Stimulated activated CD4-positive, alpha-beta T cell treated with anti-CD3 and anti-CD28 coated beads, TNF-alpha, amount 100 ng/mL, for 48 hours (primary cell): ENCODE measurements at places on chromosomes 7 and 10.

- DNase-seq, result no peak
These were observed 70.1 kb upstream of the CABCOCO1 start for GRCh38 chr10:61592581-61592980.

GRCh38 chr10:34504534-34504933, 310.6 kb downstream of the PARD3 start:
- no peak for DNase-seq

DNA sequence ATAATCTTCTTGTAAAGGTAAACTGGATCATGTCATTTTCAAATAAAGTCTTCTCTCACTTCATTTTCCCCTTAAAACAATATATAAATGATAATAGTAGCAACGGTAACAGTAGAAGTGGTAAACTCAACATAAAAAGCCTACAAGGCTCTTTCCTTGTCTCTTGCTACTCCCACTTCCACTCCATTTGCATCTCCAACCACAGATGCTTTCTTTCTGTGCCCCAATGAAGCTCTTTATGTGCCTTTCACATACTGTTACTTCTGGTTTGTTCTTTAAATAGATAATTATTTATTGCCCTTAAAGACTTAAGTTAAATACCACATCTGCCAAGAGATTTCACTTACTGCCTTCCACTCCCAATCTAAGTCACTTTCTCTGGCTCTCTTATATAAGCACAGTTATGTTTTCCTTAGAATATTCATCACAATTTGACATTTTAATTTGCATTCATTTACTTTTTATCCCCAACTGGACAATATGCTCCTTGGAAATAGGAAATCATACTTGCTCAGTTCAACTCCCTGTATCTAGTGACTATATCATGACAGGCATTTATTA, 149.9 kb downstream of the CRPPA start:
- DNase-seq, result no peak

DNA sequence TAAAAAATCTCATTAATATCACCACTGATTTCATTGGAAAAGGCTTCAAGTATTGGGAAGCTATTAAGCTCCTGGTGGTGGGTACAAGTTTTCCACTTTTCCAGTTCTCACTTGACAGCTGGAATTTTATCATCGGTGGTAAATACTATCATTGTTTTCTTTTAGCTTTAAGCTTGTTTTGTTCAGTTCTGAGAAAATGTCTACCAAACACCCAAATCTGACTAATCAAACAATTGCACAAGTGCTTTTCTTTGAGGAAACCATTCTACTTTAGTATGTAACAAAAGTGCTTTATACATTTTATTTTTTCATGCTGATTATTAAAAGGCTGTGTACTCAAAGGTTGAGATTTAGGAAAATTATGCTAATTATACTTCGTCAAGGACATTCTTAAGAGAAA, 7.9 kb downstream of the PRPF18 start:
- no peak for DNase-seq

GRCh38 chr7:118184565-118184940, 589 bp downstream of the LSM8 start:
- DNase-seq, result no peak

DNA sequence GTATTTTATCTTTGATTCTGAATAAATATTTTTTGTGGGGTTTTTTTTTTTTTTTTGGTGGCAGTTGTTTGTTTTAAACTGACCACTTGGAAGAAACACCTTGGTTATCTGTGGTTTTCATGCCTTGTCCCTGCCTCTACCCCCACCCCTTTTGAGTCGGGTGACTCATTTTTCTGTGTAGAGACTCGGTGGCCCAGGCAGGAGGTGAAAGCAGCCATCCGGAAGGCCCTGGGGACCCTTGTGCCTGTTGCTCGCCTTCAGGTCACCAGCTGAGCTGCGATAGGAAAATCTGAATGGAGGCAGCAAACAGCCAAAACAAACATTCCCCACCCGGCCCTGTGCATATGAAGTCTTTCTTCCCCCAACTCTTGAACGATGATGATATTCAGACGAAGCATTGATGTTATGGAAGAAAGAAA, 22.8 kb downstream of the CYP17A1 start:
- DNase-seq, result no peak

- no peak for DNase-seq
These were observed 7.3 kb downstream of the RHEB start for GRCh38 chr7:151512353-151512752.

DNA sequence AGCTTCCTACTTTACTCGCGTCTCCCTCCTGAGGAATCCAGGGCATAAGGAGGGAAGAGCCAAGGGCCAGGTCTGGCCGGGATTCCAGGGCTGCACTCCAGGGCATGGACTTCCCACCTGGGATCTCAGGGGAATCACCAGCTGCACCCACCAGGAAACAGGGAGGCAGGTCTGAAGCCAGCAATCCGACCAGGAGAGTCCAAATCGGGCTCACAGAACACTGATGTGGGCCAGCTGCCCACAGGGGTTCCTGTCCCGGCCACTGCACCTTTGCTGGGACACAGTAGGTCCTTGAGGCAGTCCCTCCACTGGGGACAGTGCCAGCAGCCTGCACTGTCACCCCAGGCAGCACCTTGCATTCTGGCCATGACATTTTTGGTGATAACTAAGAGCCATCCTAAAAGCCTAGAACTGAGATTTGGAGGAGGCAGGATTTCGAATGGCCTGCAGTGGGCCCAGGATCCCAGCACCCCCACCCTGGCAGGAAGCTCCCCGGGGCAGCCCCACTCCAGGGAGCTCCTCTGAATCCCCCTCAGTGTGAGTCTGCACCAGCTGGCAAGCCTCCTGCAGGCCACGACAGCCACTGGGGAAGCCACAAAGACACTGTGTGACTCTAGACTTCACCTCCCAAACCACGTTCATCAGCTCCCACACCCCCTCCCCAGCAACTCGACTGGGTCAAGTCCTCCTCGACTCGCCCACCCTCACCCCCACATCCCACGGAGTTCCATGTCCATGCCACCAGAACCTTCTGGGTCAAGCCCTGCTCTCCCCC, 71.5 kb upstream of the PPP2R2D start:
- DNase-seq, result no peak

DNA sequence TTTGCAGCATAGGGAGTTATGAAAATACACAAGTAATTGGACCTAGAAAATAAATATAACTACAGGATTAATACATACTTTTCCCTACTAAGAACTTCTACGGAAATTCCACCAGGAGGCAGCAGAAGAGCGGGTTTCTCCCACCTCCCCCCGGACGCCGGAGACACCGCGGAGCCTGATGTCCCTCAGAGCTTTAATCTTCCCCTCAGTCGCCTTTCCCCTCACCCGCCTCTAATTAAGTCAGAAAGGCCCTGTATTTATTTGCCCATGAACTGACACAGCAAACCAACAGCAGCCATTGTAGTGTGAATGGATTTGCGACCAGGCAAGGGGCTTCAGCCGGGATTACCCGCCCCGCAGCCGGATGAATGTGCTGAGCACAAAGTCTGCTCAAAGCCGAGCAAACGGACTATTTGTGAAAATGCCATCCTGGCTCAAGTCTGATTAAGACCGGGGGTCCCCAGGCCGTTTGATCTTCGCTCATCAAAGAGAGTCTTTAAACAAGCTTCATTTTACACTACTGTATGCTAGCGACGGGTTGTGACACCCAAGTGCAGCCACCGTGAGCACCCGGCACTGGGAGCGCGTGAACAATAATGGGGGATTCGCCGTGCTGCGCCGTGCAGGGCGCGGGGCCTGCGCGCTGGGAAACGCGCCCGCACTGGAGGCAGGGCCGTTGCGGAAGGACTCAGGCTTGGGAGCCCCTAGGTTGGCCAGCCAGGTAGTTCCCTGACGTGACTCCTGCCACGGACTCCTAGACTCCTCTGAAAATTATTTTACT, 5.6 kb upstream of the DKK1 start:
- DNase-seq, result no peak

GRCh38 chr10:59877191-59877671, 29.1 kb downstream of the CCDC6 start:
- DNase-seq, result no peak

GRCh38 chr7:155192961-155193640, 104.6 kb upstream of the INSIG1 start:
- DNase-seq, result no peak

- no peak for DNase-seq
These were observed 8.6 kb downstream of the WNT16 start for GRCh38 chr7:121337398-121337797.

DNA sequence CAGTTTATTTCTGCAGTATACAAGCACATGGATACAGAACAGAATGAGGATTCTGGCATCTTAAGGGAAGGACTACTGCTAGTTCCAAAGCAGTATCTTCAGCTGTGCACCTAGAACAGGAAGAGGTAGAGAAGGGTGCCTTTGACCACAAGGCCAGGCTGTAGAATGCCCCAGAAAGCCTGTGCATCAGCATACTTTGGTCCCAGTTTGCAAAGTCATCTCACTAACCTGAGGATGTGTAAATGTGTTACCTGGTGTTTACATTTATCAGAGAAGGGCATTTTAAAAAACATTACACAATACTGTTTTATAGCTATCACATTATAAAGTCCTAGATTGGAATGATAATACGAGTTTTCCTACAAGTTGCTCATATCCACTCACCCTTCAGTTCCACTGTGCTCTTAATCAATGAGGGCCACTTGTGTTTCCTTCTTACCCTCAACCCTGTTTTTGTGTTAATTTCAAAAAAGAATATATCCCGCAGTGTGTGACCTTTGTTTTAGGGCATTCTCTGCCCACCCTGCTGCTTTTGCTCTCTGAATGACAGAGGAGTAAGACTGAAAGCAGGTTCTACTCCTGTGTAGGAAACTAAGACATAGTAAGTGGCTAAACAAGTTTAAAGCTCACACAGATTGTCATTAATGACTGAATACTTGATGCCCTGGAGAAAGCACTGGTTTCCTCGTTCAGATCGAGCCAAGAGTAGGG, 3.4 kb downstream of the SLC35G1 start:
- DNase-seq, result no peak

GRCh38 chr10:78997635-78998618, 70.8 kb upstream of the ZMIZ1 start:
- no peak for DNase-seq

DNA sequence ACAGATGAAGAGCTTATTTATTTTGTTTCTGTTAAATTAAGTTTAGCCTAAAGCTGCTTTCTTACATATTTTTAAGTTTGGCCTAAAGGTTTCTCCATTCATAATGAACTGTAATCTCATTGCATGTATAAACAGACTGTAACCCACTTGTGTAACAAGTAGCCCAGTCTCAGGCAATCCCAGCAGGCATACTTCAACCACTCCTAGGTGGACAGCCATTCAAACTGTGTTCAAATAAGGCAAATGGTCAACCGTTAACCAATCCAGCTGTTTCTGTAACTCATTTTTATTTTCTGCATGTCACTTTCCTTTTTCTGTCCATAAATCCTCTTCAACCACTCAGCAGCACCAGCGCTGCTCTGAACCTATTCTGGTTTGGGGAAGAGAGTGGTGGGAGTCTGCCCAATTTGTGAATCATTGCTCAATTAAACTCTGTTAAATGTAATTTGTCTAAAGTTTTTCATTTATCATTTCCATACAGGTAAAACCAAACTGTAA, 35.9 kb downstream of the PHYHIPL start:
- no peak for DNase-seq

DNA sequence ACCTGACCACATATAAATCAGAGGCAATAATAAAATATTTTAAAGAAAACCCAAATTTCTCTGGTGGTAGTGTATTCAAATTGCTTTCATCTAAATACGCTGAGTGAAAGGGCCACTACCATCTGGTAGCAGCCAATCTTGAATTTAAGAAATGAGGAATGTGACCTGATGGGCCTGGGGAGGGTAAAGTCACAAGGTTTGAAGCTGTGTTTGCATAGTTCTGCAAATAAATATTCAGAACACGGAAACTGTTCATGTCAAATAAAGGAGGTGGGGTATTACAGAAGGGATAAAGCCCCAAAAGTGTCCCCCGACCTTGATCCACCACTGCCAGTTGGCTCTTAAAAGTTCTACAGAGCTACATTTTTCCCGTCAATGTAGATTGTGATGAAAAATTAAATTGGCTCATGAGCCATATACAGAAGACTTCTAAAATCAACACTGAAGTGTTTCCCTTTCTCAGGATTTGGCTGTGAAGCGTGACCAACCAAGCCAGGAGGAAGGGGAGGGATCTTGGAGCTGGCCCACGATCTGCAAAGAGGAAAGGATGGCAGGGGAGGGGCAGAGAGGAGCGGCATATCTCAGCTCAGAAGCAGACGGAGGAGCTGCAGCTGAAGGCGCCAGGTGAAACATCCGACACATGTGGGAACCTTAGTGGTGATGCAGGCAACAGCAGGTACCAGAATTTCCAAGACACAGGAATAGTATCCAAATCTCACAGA, 39.6 kb downstream of the MPP7 start:
- no peak for DNase-seq

- DNase-seq, result no peak
These were observed 47.9 kb downstream of the PIP4K2A start for GRCh38 chr10:22666287-22667092.

GRCh38 chr10:82572744-82573143, 697.8 kb downstream of the NRG3 start:
- no peak for DNase-seq

- DNase-seq, result no peak
These were observed 99.4 kb downstream of the RSU1 start for GRCh38 chr10:16717622-16718395.

DNA sequence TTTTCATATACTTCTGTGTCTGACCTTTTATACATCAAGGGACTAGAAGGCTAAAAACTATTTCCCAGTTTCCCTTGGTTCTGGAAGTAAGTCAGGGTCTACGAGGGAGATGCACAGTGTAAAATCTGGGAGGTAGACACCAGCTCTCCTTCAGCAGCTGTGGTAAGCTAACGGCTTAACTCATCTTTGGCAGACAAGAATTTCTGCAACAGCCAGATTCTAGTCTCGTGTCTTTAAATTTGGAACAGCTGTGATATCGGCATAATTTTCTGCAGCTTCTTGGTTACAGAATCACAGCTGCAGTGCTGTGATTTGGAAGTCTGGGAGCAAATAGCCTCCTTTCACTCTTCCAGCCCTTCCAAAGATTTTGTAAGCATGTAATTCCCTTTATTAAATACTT, 37.4 kb upstream of the ABCB4 start:
- no peak for DNase-seq

GRCh38 chr7:158296798-158297104, 290.9 kb downstream of the PTPRN2 start:
- no peak for DNase-seq

- no peak for DNase-seq
These were observed 50.3 kb downstream of the SDHAF3 start for GRCh38 chr7:97167749-97168148.

GRCh38 chr10:116845823-116846222, 3.5 kb upstream of the ENO4 start:
- no peak for DNase-seq

GRCh38 chr7:14787551-14787950, 115.0 kb downstream of the DGKB start:
- no peak for DNase-seq

GRCh38 chr7:74604326-74605020, 53.0 kb upstream of the GTF2I start:
- DNase-seq, result no peak

- no peak for DNase-seq
These were observed 847 bp upstream of the SCIN start for GRCh38 chr7:12569673-12570072.

GRCh38 chr7:1325246-1325645, 92.6 kb downstream of the UNCX start:
- DNase-seq, result no peak

GRCh38 chr7:134618756-134619530, 27.7 kb upstream of the BPGM start:
- no peak for DNase-seq

- DNase-seq, result no peak
These were observed 149.4 kb upstream of the ZMIZ1 start for GRCh38 chr10:78919181-78919966.

- no peak for DNase-seq
These were observed 33.5 kb downstream of the GDI2 start for GRCh38 chr10:5779730-5780129.

- no peak for DNase-seq
These were observed 21.6 kb upstream of the RPEL1 start for GRCh38 chr10:103224133-103224532.
